Activated naive CD8-positive, alpha-beta T cell treated with anti-CD3 and anti-CD28 coated beads, Interleukin-2, amount 50 U/mL, for 24 hours (primary cell): ENCODE measurements at places on chromosomes 2 and 18.

DNA sequence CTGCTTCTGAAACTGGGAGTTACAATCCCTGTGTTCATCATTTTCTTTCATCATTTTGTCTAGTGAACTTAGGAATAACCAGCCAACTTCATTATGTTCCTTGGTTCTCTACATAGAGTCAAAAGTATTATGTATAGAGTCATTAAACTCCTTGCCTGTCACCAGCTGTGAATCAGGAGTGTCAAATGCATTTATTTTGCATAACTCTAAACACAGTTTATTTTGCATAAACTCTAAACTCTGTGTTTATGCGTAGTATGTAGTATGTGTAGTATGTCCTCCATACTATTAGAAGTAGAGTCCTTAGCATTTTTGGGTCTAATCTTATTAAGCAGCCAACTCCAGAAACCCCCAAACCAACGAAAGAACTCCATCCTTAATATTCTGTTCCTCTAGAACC lies 164.4 kb downstream of the EVA1A start:
- DNase-seq = no peak

DNA sequence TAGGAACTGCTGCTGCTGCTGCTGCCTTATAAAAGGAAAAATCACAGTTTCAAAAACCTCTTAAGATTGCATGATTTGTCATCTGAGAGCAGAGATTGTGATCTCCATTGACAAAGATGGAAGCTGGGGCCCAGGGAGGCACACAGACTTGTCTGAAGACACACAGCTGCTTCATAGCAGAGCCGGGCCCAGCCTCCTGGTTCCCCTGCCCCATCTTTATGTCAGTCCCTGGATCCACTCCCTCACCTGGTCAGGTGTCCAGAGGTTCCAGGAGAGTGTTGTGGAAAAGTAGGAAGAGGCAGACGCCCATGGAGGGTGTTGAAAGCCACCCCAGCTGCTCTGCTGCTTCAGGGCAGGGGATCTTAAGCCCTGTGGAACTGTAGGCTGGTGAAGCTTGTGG lies 20.0 kb downstream of the STEAP3 start:
- no peak for DNase-seq

DNA sequence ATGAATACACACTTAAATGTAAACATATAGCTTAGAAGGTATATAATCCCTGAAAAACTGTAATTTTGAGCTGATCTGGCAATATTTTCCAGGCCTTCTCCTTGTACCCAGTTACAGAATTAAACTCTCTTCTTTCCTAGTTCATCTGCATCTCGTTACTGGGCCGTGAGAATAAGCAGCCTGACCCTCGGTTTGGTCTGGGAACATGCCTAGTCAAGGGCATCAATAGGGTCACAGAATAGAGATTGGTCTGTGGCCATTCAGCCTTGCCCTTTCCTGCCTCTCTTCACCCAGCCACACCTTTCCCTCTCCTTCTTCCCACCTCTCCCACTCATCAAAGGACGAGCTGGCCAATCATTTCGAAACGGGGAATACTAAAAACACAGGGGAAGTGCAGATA lies 27.3 kb downstream of the SULT1C2 start:
- no peak for DNase-seq

DNA sequence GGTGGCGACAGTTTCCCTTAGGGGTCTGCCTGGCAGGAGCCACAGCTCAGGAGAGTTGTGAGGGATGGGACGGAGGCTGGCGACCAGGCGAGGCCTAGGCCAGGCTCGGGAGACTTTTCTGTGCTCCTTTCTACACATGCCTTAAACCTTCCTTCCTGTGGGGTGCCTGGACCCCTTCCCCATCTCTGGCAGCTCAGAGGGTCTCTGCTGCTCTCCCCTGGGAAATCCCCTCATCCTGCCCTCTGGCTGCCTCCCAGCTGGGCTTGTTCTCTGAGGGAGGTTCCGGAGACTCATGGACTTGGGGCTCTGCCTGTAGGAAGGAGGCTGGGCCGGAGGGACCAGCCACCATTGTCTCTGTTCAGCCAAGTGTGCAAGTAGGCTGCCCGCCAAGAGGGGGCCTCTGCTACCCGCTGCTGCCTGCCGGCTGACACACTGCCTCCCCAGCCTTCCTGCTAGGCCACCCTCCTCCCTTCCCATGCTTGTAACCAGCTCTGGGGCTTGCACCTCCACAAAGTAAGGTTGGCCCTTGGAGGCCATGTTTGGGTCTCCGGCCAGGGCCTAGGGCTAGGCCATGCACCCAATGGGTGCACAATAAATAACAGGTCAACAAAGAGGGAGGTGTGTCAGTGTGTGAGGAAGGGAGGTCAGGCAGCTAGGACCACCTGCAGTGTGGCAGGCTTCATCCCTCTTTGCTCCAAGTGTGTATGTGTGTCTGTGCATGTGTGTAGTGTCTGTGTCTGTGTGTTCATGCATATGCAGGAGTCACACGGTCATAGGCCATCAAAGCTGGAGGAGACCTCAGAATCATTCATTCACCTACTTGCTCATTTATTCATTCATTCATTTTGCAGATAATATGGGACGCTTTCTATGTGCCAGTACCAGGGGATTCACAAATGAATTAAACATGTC lies 28.8 kb downstream of the PSD4 start:
- no peak for DNase-seq

GRCh38 chr2:66346231-66346664 lies 88.7 kb upstream of the MEIS1 start:
- DNase-seq = no peak

DNA sequence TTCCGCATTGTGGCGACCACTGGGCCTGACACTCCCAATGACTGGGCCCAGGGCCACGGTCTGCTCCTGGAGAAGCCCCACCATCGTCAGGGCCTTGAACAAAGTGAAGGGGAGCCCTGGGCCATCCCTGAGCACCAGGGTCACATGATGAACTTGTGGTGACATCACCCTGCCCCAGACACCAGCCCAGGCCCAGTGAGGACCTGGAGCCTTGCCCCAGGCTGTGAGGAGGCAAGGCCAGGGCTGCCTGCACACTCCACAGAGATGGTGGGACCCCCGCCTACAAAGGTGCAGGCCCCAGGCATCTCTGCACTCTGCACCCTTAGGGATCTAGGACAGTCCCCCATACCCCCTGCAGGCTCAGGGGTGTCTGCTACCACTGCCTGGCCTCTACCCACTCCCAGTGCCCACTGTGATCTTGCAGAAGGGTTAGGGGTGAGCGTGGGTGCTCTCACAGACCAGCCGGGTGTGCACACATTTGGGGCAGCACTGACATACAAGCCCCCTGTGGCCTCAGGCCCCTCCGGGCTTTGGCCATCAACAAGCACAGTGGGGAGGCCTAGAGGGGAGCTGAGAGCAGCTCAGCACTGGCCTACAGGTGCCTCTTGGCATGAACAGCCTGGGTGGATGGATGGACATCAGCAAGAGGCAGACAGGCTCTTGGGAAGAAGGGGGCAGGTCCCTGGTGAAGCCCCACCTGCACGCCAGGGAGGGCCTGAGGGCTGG lies 624.0 kb upstream of the LRRTM4 start:
- no peak for DNase-seq

DNA sequence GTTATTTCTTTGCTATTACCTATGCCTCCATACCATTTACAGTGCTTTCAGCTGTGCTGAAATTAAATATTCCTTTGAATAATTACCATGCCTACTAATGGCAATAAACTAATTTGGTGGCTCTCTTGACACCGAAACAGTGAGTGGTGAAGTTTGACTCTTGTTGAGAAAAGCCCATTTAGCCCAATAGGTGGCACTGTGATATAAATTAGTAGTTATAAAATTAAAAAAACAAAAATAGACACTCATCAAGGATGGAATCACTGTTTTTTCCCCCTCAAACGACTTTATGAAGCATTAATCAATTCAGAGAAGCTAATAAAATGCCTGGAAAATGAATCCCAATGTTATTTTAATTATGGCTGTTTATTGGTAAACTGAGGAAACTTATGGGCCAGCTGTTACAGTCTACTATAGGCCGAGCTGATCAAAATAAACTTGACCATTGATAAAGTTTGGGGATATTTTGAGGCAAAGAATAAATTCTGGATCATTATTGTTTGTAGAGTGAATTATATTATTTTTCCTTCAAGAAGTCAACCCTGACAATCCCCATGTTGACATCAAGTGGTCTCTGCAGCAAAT lies 339.6 kb downstream of the TRIB2 start:
- DNase-seq = no peak

DNA sequence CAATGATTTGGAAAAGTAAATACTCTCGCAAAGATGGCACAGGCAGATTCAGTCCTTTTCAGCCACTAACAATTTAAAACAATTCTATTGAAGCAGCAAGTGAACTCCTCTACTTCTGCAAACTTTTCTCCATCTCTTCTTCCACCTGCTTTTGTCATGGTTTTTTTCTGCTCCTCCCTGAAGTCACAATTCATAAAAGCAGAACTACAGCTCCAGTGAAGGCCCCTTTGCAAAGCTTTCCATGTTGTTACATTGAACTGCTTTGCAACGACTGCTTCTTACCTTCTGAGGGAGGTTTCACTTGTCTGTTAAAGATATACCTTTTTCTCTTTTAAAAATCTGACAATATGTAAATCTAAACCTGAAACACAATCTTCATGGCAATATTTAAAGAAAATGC lies 3.7 kb upstream of the SERTAD2 start:
- DNase-seq = no peak

- no peak for DNase-seq
Observed at GRCh38 chr2:198376677-198377076, 572.3 kb downstream of the PLCL1 start.

GRCh38 chr2:382728-383022 lies 94.8 kb upstream of the ALKAL2 start:
- no peak for DNase-seq

GRCh38 chr2:145677371-145677770 lies 1157.5 kb upstream of the ZEB2 start:
- no peak for DNase-seq

DNA sequence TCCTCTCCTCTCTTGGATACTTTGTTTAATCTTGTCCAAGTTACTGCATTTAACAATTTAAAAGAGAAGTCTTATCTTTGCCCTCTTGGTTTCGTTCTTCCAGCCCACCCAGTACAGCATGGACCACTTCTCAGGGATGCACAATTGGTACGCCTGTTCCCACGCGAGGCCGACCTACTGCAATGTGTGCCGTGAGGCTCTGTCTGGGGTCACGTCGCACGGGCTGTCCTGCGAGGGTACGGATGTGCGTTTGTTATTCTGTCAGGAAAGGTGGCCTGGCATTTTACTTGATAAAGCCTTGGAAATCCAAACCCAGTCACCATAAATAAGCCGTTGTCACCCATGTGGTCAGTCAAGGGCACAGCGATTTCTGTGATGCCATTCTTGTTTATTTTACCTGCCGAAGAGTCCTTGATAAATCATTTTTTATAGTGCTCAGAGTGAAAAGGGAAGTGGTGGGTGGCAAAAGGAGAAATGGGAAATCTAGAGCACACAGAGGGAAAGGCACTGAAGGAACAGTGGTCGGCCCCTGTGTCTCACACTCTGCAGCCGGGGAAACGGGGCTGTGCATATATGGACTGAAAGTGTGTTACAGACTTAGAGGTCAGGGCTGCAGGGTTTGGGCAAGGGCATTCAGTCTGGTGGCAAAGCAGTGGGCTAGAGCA lies 80.5 kb downstream of the DGKD start:
- no peak for DNase-seq

- no peak for DNase-seq
Observed at GRCh38 chr2:19119326-19120001, 239.0 kb downstream of the OSR1 start.

DNA sequence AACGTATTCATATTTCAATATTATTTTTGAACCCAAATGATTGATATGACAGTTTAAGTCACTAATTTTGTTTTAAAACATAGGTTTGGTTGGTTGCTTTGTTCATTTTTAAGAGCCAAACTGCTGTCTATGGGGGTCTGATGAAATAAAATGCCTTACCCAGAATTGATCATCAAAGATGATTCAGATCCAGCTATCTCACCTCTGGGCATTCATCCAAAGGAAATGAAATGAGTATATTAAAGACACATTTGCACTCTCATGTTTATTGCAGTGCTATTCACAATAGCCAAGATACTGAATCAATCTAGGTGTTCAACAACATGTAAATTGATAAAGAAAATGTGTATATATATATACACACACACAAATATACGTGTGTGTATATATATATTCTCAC lies 326.9 kb upstream of the GULP1 start:
- no peak for DNase-seq

DNA sequence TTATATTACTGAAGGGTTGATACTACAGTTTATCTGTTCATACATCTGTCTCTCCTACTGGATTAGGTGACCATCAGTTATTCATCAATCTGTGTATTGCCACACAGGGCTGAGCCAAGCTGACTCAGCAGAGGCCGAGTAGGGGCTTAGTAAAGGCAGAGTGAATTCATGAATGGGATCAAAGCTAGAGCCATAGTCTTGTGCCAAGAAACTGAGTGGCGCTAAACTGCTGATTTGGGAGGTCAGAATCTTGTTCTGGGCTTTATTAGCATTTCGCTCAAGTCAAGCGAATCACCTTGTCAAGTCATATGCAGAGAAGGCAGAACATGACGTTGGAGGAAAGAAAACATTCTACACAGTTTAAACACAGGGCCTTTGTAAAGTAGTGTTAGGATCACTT lies 34.1 kb downstream of the SOCS6 start:
- DNase-seq = no peak

GRCh38 chr2:191240871-191241270 lies 4.3 kb upstream of the MYO1B start:
- DNase-seq = no peak

DNA sequence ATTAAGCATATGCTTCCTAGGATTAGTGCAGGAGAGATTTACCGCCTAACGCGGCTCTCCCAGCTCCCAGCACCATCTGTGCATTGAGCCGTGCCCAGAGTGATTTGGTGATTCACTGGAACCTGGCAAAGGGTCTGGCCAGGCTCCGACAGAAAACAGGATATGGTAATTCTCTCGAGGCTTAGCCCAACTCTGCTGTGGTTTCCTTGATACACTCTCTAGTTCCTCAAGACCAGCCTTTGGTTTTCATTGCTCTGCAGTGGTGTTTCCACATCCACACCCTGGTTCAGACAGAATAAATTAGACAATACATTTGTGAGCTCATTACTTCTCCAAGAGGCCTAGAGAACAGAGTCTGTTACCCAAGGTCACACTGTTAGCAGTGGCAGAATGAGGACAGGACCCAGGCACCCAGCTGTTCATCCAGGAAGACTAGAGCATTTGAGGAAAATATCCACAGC lies 23.0 kb upstream of the SMAD2 start:
- DNase-seq = peak; percentile 22

DNA sequence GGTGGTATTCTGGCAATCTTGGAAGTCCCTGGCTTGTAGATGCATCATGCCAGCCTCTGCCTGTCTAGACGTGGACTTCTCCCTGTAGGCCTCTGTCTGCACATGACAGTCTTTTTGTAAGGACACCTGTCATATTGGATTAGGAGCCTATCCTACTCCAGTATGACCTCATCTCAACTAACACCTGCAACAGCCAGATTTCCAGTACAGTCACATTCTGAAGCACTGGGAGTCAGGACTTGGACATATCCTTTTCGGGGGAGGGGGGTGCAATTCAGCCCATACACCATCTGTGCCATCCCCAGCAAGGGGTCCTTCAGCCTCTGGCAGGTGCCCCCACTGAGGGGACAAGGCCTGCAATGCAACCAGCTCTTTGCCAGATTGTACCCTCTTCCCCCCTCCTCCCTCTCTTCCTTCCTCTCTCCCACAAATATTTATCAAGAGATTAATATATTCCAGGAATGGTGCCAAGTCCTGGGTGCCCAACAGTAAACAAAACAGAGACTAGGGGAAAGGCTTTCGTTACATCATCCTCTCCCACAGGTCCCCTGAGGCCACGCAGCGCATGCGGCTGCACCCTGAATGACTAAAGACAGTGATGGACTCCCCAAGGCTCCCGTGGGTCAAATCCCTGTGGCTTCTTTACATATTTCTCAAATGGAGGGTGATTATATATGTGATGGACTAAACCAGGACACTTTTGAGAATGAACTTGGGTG lies 20.5 kb upstream of the MYCN start:
- no peak for DNase-seq
